ENCODE measurements at places on chromosomes 3 and 15.

- no peak for DNase-seq
Measured at GRCh38 chr15:63274427-63274826, 3.0 kb upstream of the APH1B start.

GRCh38 chr15:36544518-36545466 lies 34.6 kb upstream of the CDIN1 start:
- DNase-seq, result no peak

DNA sequence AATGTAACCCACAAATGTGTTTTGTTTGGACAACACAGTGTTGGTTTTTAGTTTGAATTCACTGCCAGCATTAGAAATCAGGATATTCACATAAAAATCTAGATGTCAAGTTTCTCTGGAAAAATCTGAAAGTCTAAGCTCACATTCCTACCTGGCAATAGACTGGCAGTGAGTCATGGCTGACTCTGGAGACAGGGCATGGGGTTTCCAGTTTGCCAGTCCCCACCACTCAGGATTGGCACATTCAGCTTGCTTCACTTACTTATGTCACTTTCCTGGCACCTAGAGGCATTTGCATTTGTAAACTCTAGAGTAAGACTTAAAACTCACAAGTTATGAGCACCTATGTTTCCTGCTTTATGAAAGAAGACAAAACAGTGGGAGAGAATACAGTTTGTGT lies 19.1 kb upstream of the SEC61A1 start:
- no peak for DNase-seq

GRCh38 chr3:102470066-102470465 lies 35.3 kb downstream of the ZPLD1 start:
- DNase-seq, result no peak

DNA sequence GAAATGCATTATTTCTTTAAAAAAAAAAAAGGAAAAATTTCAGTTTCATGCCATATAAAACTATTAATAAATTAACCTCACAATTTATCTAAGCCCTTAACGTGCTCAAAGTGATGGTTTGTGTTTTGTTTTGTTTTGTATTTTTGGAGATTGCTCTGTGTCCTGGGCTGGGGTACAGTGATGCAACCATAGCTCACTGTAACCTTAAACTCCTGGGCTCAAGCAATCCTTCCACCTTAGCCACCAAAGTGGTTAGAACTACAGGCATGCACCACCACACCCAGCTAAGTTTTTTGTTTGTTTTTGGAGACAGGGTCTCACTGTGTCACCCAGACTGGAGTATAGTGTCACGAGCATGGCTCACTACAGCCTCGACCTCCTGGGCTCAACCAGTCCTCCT lies 180.7 kb downstream of the UBE2E2 start:
- DNase-seq, result no peak

DNA sequence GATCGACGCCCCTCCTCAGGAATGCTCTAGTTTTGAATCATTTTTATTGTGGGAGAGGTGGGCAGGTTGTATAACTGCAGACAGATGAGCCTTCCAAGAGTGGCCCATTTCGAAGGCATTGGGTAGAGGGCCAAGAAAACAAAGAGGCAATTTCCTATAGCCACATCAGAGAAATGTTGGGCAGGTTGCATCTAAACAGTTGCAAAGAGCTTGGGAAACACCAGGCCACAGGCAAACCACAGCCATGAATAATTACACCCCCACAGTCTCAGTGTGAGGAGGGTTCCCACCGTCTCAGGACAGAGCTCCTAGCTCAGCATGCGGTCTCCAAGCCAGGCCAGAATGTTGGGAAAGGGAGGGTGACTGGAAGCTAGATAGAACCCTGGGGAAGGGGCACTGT lies 257.3 kb downstream of the ABHD5 start:
- DNase-seq, result no peak

GRCh38 chr15:39609166-39609916 lies 28.5 kb downstream of the THBS1 start:
- no peak for DNase-seq

DNA sequence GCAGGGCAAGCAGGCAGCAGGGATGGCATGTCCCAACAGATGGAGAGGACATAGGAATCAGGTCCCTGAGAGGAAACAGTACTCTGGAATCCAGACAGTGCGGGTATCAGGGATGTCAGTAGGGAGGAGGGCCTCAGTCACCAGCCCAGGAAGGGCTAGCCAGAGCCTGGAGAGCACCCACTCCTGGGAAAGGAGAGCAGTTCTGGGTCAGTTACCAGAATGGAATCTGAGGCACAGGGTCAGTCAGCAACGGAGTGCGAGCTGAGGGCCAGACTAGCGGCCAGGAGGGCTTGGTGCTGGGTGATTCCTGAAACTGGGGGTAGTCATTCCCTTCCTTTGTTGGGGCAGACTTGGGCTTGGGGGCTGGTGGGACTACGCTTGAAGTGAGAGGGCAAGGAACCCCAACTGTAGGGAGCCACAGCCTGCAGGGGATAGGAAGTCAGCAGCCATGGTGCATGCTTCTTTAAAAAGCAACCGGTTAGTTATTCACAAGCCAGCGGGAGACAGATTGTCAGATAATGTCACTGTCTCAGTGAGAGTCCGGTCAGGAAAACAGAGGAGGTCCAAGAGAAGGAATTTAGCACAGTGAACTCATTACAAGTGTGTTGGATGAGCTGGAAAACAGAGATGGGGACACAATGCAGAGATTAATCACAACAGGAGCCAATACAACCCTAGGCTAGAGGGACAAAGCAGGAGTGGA lies 27.9 kb downstream of the PLA1A start:
- no peak for DNase-seq

GRCh38 chr3:184126006-184126405 lies 9.2 kb upstream of the EIF2B5 start:
- DNase-seq, result no peak

- DNase-seq, result peak; percentile 63
Measured at GRCh38 chr3:186930641-186931531, 560 bp downstream of the ST6GAL1 start.

DNA sequence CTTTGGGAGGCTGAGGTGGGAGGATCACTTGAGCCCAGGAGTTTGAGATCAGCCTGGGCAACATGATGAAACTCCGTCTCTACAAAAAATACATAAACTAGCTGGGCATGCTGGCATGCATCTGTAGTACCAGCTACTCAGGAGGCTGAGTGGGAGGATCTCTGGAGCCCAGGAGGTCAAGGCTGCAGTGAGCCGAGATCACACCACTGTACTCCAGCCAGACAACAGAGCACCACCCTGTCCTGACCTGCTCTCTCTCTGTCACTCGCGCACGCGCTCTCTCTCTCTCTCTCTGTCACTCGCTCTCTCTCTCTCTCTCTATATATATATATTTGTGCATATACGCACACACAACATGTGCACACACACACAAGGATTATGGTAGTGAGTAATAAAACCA lies 61.8 kb downstream of the IL16 start:
- DNase-seq, result no peak

- DNase-seq, result no peak
Measured at GRCh38 chr3:64143409-64144130, 81.7 kb downstream of the PRICKLE2 start.

- DNase-seq, result no peak
Measured at GRCh38 chr3:43884581-43884980, 193.8 kb downstream of the ABHD5 start.

DNA sequence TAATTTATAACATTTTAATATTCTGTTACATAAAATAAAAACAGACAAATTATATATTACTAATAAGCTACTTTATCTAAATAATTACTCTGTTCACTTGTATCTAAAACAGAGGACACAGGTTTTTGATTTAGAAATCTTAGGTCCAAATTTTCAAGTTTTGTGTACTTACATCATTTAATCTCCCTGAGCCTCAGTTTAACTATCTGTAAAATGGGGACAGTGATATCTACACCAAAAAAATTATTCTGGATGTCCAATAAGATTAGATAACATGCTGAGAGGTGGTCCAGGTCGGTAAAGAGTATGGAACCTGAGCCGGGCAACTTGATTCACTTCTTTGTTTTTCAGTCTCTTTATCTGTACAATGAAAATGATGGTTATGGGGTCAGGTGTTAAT lies 263.8 kb upstream of the CDIN1 start:
- DNase-seq, result no peak

DNA sequence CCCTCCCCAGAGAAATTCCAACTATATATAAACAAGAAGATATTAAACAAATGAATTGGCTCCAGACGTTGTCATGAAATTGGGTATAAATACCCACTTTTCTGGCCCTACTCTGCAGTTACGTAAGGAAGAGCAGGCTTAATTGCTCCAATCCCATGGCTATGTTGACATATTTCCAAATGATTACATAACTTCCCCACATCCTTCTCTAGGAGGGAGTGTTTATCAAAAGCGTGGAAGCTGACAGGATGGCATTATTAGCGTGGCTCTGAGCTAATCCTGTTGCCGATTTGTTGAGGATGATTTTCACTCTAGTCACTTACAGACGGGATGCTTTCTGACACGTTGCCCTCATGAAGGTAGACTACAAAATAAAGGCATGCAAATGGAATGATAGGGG lies 347.5 kb upstream of the TMCO5A start:
- DNase-seq, result no peak

GRCh38 chr3:25044762-25045710 lies 383.0 kb upstream of the RARB start:
- no peak for DNase-seq

GRCh38 chr3:43949594-43949993 lies 258.9 kb downstream of the ABHD5 start:
- DNase-seq, result no peak

- no peak for DNase-seq
Measured at GRCh38 chr3:69058180-69058946, 6.2 kb upstream of the TMF1 start.

DNA sequence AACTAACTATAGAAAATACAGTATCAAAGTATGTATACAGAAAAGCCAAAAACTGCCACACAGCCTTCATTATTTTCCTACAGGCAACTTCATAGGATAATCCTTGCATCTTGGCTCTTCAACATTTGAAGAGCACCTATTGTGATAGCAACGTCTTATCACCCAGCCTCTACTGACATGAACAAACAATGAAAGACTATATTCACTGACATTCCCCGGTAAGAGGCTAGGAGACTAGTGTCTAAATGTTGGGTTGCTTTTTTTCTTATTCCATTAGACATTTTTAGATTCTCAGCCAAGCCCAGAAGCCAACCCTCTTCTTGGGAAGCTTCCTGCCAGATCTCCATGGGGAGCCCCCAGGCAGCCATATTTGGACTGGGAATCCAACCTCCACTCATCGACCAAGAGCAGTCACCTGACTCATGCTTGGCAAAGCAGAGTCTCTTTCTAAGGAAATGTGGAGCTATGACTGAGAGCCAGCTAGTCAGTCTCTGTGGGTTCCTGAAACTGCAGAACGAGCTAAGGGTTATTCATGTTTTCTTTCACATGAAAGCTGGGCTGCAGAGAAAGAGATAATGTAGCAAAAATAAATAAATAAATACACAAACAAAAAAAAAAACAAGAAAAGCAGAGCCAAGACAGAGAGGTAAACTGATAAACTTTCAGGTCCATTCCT lies 227.5 kb downstream of the MAGI1 start:
- no peak for DNase-seq

- DNase-seq, result no peak
Measured at GRCh38 chr3:27503526-27503925, 19.3 kb upstream of the SLC4A7 start.

DNA sequence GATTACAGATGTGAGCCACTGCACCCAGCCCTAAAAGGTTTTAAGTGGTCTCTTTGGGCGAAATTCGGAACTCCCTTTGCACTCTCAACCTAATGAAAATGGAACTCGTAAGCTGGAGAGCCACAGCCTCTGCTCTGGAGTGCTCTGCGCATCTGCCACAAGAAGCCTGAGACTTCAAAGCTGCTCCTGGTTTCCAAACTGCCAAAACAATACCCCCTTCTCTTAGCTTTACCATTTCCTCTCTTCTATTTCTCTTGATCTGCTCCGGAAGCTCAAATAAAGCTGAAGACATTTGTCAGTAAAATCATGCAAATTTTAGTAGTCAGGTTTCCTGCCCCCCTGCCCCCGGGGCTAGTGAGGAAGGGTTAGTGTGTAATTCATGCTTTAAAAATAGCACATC lies 312.7 kb downstream of the MFSD1 start:
- DNase-seq, result no peak

- DNase-seq, result no peak
Measured at GRCh38 chr15:67196672-67197363, 57.6 kb downstream of the AAGAB start.

GRCh38 chr3:48439820-48440589 lies at the start of the genes CCDC51 and TMA7:
TSS of gene CCDC51 (minus strand) at chr3:48440119. CDS start at chr3:48435128, 4,991 bp downstream.
TSS of gene TMA7 (plus strand) at chr3:48440257. CDS start at chr3:48440297, 40 bp downstream.
- peak; percentile 97 for DNase-seq

DNA sequence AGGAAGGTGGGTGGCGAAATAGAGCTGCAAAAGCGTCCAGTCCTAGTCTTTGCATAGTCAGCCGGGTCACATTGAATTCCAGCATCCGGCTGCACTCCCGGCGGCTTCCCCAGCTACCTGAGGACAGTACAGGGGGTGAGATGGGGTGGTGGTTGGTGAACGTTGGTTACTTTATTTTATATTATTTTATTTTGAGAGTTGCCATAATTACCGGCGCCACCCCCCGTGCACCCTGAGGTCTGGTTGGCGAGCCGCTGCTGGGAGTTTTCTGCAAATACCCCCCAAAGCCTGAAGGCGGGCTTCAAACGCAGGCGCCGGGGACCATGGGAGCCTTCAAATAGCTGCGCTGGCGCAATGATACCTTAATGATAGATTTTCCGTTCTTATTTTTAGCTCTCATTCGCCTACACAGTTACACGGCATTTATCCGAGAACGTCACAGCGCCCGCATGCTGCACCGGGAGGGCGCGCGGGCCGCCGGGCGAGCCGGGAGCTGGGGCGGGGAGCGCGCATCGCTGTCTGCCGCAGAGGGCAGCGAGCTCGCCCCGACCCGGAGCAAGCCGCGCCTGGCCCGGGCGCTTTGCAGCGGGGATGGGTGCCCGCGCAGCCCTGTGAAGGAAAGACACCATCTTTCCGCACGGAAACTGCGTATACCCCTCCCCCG lies 756 bp upstream of the RASGRF1 start:
- DNase-seq, result no peak

- no peak for DNase-seq
Measured at GRCh38 chr15:64928626-64929220, 17.0 kb downstream of the ANKDD1A start.

- DNase-seq, result peak; percentile 96
Measured at GRCh38 chr3:185976977-185977678, 39.3 kb upstream of the TRA2B start.

DNA sequence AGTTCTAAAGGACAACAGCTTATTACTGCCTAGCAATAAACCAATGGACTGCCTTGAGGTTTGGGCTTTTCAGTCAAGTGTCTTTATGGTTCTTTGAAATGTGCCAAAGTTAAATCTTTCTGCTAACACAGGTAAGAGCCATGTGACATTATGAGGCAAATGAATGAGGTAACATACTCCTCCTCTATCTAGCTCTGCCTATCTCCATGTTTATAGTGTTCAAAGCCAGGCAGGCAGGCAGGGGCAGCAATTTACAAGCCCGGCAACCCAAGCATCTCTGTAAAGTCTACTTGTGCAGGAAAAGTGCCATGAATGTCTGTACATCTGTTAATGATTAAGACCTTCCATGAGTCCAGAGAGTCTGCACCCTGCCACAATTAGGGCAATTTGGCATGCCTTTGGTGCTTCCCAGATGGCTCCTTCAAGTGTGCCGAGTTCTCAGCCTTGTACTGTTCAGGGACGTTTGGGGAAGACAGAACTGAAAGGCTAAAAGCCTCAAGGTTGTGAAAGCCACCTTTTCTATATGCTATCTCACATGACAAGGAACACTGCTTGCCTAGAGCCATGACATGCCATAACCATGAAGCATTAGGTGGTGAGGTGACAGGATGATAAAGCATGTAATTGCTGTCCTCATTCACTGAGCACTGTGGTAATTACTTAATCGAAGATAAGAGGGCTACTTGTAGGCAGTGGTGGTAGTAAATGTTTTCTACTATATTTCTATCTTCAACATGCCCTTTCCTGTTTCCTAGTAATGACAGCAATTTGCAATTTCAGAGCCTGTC lies 41.4 kb upstream of the EIF1B start:
- no peak for DNase-seq

Measured in inflammatory macrophage treated with lipopolysaccharide for 1 hour (primary cell).